ENCODE measurements at places on chromosomes 11 and 22.

GRCh38 chr11:97414801-97415200 is 1025.0 kb downstream of the JRKL start:
- DNase-seq: no peak

DNA sequence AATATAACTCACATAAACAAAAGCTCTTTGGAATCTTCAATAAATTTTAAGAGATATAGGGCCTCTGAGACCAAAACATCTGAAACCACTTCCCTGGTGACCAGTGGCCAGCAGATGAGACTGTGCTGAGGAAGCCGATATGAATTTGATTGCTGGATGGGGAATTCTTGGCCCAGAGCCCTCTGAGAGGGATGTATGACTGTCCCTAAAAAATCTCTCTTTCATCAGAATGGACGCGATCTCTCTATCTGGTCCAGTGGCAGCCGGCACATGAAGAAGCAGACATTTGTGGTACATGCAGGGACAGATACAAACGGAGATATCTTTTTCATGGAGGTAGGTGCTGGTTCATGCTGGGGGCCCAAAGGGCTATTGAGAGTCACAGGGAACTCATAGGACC is 37.5 kb downstream of the MYBPC3 start:
- DNase-seq: no peak

- no peak for DNase-seq
Observed at GRCh38 chr11:86492370-86493010, 117.8 kb downstream of the CCDC81 start.

DNA sequence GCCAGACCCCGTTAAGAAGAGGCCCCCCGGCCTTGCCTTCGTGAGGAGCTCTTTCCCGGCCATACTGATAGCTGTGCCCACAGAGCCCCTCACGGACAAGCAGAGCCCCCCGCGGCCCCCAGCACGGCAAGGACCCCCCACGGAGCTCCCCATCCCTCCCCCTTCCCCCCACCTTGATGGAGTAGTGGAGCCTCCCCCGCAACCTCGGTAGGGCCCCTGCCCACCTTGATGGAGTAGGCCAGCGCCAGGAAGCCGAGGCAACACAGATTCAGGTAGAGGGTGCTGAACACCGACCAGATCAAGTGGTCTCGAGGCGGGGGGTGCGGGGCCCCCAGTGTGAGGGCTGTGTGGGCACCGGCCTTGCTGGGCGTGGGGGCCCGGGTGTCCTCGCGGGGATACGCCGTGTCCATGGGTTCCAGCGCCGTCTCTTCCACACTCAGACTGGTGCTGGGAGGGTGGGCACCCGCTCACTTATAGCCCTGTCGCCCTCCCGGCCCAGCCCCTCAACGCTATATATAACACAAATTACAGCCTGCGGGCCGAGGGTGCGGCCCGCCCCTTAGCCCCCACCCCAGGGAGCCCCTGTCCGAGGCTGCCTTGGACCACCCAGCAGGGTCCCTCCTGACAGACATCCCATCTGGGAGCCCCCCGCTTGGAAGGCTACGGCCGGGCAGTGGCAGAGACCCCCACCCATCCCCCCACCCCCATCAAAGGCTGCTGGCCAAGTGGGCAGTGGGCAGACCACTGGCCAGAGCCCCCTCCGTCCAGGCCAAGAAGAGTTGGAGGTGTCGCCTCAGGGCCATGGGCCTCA is at the start of gene IFITM5:
Gene IFITM5, minus strand, starts transcription at position 446 of the 811 bp plus-strand sequence. Its CDS starts 36 bp downstream, at position 410.
- no peak for DNase-seq

GRCh38 chr11:129224538-129224937 is 32.4 kb upstream of the ARHGAP32 start:
- no peak for DNase-seq

GRCh38 chr22:45240104-45240809 is 437 bp downstream of the KIAA0930 start:
- DNase-seq: no peak

DNA sequence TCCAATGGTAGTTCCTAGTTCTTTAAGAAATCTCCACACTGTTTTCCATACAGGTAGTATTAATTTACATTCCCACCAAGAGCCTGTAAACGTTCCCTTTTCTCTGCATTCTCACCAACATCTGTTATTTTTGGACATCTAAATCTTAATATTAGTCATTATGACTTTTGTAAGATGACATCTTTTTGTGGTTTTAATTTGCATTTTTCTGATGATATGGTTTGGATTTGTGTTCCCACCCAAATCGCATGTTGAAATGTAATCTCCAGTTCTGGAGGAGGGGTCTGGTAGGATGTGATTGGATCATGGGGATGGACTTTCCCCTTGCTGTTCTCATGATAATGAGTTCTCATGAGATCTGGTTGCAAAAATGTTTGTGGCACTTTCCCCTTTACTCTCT is 89.0 kb downstream of the MUC15 start:
- no peak for DNase-seq

- no peak for DNase-seq
Observed at GRCh38 chr11:9251311-9251710, 13.8 kb downstream of the DENND5A start.

GRCh38 chr11:102453302-102453695 is 734 bp upstream of the TMEM123 start:
- DNase-seq: peak; percentile 52

DNA sequence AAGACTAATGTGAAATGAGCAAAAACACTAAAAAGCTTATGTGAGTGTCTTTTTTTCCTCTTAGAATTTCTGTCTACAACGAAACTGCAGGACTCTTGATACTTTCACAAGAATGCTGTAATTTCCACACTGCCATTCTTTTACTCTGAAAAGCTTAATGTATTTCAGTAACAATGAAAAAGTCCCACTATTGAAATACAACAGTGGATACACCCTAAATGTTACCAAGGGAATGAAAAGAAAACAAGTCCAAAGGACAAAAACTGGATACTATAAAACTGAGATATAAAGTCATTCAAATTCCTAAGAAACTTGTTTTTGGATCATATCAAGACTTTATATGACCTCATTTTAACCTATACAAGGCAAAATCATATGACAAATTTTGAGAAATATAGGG is 77.4 kb downstream of the SOX6 start:
- no peak for DNase-seq

GRCh38 chr11:111523343-111523742 is 8.8 kb downstream of the HOATZ start:
- no peak for DNase-seq

DNA sequence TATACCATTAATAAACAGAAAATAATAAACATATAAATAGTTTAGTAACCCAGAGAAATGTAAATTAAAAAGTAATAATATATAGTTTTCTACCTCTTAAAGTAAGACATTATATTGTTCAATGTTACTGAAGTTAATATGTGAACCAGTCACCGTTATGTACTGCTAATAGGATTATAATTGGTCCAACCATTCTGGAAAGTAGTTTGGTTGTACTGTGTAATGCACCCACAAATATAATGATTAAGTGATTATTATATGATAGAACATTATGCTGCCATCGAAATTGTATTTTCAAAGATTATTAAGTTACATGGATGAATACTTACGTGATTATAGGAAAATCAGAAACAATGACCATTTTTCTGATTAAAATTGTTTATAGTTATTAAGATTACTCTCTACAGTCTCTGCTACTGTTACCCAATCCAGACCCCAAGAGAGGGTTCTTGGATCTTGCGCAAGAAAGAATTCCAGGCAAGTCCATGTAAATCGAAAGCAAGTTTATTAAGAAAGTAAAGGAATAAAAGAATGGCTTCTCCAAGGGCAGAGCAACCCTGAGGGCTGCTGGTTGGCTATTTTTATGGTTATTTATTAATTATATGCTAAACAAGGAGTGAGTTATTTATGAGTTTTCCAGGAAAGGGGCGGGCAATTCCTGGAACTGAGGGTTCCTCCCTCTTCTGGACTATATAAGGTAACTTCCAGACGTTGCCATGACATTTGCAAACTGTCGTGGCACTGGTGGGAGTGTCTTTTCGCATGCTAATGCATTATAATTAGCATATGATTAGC is 50.1 kb downstream of the ACER3 start:
- no peak for DNase-seq

- DNase-seq: no peak
Observed at GRCh38 chr11:79294845-79295731, 145.7 kb downstream of the TENM4 start.

DNA sequence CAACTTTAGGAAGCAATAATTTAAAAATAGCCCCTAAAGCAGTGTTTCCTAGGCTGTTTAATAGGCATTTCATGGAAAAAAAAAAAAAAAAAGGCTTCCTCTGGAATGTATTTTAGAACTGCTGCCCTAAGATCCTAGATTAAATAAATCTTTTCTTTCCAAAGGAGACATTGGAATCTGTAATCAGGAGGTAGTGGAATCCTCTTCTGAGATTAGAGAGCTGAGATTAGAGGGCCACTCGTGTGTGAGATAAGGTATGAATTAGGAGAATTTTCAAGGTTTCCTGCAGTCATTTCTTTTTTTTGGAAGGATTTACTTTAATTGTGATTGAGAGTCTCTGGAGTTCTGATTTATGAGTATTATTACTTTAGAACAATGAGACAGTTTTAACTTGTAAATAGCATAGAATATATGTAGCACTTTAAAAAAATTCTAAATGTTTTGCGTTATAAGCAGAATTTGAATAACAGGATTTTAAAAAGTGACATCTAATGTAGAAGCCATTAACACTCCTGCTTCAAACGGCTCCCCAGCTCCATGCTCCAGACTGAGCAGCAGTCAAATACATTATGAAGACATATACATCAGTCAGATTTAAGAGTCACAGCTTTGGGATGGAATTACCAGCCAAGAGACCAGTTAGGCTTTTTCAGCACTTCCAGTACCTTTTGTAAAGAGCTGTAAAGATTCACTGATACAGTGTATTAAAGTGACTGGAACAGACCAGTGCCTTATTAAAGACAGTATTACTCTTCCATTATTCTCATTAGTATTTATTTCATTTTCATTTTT is 5.0 kb downstream of the EED start:
- DNase-seq: no peak

GRCh38 chr11:45304111-45304991 is 18.2 kb upstream of the SYT13 start:
- no peak for DNase-seq

GRCh38 chr11:134045799-134046635 is 22.9 kb upstream of the JAM3 start:
- no peak for DNase-seq

GRCh38 chr22:43969021-43969878 is 14.0 kb downstream of the SAMM50 start:
- DNase-seq: no peak

DNA sequence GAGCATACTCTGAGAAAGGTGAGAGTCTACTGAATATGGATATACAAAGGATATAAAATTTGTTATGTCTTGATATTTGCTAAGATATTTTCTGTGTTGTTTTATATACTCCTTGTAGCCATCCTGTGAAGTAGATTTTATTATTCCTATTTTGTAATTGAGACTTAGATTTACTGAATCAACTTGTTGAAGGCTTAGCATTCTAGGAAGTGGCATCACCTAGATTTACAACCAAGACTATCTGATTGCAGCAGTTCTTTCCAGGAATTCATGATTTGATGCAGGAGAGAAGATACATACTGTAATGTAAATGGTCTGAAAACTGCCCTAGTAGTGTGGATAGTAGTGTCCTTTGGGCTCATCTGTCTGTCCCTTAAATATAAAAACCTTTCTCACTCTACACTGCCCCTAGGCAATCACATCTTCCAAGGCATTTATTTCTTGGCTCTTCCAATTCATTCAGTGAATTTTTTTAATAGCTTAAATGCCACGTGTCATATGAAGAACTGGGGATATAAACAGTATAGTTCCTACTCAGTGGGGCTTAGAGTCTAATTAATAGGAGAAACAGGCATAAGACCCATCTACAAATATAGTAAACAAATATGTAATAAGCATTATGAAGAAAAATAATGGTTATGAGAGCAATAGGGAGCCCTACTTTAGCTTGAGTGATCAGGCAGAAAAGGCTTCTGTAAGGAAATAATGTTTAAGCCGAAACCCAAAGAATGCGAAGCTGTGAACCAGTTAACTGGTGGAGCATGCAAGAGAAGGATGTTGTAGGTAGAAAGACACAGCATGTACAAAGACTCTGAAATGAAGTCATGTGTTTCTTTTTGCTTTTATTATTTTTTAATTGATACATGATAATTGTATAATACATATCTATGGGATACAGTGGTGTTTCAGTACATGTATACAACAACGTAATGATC is 13.6 kb downstream of the IPO7 start:
- DNase-seq: no peak

DNA sequence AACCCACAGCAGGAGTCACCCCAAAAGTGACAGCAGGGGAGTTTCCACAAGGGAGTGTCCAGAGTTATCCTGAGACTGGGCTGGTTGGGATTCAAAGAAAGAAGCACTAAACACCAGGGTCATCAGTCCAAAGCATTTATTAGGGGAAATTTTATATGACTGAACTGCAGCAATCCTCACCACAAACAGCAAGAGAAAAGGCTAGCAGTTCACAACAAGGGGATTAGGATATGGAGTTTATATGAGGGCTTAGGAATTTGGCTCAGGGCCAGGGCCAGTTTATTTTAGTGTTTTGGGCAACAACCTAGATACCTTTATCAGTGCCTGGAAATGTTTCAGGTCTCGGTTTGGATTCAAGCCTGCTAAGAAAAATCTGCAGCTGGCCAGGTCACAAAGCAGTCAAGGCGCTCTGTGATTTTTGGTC is 4.6 kb upstream of the TMEM126A start:
- DNase-seq: no peak

DNA sequence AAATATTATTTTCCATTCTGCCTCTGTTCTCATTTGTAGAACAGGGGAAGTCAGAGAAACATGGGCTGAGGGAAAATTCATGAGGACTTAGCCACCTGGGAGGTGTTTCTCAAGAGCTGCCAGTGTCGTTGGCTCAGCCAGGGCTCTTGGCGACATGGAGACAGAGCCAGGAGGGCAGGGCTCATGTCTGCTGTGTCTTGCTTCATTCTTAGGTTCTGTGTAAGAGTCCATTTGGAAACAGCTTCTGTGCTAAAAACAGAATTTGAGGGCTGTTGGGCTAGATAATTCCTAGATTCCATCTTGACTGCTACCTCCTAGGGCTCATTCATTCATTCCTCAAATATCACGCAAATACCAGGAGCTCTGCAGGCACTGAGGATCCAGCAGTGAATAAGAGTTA is 15.1 kb upstream of the MRGPRX2 start:
- DNase-seq: no peak

- DNase-seq: no peak
Observed at GRCh38 chr11:130830566-130830965, 85.7 kb downstream of the SNX19 start.

GRCh38 chr11:14519597-14519916 is 629 bp downstream of the PSMA1 start:
- no peak for DNase-seq

- no peak for DNase-seq
Observed at GRCh38 chr11:77854838-77855237, 33.9 kb downstream of the AAMDC start.

DNA sequence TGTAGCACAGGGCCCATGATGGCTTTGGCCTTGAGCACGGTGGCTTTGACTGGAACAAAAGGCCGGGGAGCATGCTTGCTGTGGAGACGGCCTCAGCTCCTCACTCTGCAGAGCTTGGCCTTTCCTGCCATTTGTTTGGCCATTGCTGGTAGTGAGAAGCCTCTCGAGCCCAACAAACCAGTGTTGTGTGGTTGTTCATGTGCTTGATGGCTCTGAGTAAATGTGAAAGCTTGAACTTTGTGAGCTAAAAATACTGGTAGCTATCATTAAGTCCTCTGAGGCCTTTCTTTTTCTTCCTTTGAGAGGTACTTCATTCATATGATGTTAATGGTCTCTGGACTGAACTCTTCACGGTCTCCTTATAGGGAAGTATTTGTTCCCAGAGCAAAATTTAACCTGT is 39.6 kb downstream of the NAT10 start:
- no peak for DNase-seq

- DNase-seq: no peak
Observed at GRCh38 chr11:122816761-122817520, 21.4 kb upstream of the CRTAM start.
